ENCODE measurements at places on chromosomes 7 and 10.
A peak's percentile ranks its signal among the peaks of the same experiment; 100 is the strongest.

DNA sequence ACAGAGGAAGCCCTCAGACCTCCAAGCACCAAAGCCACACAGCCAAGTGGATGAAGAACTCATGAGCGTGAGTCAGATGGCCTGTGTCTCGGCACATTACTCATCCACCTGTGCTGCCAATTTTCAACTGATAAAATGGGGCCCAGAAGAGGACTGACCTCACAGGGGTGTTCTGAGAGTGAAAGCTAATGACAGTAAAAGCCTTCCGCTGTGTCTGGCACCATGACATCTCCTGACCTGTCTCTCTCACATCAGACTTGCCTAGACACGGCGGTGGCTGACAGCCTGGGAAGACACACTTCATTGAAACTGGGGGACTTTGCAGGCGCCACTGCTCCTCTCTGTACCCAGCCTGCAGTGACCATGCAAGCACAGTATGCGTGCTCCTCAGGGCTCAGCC, 8.3 kb upstream of the SLC18A3 start:
- DNase-seq: no peak

DNA sequence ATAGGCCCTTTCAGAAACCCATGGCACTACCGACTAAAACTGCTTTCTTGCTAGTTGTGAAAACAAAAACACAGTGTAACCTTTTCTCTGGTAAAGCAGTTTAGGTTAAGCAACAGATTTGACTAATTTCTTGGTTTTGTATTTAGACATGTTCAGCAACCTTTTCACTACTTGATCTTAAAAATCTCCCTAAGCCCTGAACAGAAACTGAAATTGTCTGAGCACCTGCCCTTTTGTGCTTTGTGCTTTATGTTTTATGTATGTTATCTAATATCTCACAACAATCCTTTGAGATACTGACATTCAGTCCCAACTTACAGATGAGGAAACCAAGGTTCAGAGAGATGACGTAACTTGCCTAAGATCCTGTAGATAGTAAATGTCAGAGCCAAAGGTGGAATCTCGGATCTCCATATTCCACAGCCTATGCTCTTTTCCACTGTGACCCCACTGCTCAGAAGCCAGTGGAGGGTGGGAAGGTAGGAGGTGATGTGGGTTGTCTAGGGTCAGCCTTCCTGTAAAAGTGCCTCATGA, 146.6 kb downstream of the LCOR start:
- no peak for DNase-seq

GRCh38 chr10:89651205-89651915, 6.3 kb upstream of the PANK1 start:
- DNase-seq: no peak

GRCh38 chr7:41058986-41059741, 643.7 kb downstream of the INHBA start:
- no peak for DNase-seq

- no peak for DNase-seq
These were observed 119.2 kb downstream of the ADCYAP1R1 start for GRCh38 chr7:31171216-31171785.

GRCh38 chr10:27474741-27475140, 29.4 kb upstream of the RAB18 start:
- DNase-seq: no peak

- DNase-seq: no peak
These were observed 2.3 kb downstream of the PRXL2A start for GRCh38 chr10:80410578-80411145.

DNA sequence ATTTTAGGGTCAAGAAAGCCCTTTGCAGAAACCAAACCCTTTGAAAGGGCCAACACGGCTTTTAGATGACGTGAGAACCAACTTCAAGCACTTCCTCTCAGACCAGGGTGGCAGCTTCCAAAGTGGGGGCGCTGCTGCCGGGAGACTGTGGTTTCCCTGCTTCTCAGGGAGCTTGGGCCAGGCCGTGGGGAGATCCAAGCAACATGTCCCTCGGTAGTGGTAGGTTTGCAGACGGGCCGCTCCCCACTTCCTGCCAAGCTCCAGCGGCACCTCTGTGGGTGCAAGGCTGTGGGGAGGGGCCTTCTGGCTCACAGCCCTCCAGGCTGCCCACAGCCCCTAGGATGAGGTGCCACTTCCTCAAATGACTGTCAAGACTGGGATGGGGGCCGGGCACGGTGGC, 132.4 kb downstream of the FAM53B start:
- DNase-seq: peak; percentile 25

- no peak for DNase-seq
These were observed 903 bp upstream of the KCNMA1 start for GRCh38 chr10:77638321-77639101.

GRCh38 chr10:37728830-37729229, 128.6 kb downstream of the ZNF248 start:
- no peak for DNase-seq

DNA sequence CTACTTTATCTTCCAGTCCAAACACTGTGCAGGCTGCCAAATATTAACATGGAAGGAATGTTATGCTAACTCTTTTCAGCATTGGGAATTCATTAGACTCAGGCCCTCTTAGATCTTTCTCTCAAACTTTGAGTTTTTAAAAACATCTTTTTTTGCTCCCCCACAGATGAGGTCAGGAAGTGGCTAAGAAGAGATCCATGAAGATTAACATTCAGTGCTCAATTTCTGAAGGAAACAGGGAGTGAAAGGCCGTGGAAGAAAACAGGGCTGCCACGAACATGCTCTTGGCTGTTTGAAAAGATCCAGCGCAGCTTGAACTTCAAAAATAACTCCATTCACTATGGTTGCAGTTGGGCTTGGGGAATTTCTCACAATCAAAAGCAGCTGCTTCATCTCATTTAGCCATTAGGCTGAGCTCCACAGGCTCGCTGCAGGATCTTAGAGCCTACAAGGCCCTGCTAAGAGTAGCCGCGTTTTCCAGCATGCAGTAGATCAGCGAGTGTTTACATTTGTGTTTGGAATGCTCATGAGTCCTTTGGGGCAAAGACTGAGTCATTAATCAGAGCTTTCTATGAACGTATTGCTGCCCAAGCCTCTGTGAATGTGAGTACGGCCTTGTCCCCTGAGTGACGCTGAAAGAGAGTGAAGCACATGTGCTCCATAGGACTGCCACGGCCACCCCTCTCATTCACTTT, 41.2 kb upstream of the TNS3 start:
- no peak for DNase-seq

DNA sequence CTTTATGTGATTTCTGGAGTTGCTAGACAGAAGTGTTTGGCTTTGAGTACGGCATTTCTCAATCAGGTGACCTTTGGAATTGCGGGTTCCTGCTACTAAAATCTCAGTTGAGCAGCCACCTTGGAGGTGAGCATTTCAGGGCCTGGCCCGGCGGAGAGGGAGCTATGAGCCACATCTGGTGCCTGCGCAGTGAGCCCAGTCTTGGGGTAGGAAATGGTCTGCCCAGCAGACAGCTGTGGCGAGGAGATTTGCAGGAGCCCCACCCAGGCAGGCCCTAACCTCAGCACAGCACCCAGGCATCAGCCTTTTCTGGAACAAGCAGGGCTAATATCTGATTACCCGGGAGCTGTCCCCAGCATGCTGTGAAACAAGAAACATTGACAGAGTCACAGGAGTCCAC, 547.9 kb upstream of the FOXK1 start:
- no peak for DNase-seq

DNA sequence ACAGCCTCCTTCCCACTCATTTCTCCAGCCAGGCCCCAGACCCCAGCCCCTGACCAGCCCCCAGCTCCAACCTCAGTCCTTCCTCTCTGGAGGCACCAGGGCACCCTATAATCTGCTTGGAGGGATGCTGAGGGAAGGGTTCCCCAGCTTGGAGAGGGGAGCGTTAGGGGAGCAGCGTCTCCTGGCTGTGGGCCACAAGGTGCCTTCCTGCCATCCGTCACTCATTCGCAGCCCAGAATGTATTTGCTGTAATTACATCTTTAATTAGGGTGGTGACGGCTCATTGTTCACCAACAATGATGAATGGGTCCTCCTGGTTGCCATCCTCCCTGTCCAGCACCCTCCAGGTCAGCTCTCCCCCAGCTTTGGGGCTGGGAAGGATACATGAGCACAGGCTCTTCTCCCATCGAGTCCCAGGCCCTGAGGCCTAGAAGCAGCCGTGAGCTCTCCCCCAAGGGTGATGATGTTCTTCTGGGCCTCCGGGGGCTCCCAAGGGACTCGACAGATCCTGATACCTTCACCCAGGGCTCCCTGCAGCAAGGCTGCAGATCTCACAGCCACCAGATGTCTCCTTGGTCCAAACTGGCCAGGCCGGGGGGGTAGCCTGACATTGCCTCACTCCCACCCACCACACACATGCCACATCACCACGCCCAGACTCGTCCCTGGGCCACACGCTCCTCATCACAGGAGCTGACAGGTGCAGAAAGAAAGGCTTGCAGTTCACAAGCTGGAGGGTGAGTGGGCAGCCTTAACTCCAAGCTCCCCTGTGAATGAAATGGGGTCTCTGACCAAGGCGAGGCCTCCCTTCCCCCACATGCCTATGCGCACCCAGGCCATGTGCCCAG, 26.8 kb downstream of the POLL start:
- no peak for DNase-seq

- DNase-seq: no peak
These were observed 84.0 kb upstream of the C1GALT1 start for GRCh38 chr7:7098280-7098818.

- DNase-seq: no peak
These were observed 73.4 kb downstream of the AHR start for GRCh38 chr7:17371671-17372524.

DNA sequence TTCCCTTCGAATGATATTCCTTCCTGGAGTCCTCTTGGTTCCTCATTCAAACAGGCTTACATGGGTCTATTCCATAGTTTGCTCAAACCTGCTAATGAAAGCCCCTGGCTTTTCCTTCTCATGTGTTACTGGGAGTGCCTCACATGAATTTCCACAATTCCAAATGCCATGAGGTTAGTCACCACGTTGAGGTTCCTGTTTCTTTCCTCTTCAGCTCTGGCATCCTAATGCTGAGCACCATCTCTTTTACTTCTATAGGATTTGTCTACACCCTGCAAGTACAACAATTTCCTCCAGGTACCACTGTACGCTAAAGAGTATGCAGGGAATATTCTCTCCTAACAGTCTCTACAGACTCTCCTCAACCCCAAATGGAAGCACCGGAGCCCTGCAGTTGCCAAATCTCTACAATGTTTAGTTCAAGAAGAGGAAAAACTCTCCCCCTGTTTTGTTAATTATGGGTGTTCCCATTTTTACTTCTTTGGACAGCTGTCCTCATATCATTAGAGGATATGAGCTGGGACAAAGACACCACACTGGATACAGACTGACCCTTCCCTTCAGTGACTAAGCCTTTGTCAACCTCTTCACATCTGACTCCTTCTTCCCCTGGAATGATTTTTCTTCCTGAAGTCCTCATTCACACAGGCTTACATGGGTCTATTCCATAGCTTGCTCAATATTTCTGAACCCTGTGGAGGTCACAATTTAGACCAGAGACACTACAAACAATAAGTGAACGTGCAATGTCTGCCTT, 145.8 kb upstream of the BET1 start:
- no peak for DNase-seq

GRCh38 chr7:141348728-141349127, 202.5 kb upstream of the AGK start:
- no peak for DNase-seq

- no peak for DNase-seq
These were observed 117.9 kb downstream of the FANK1 start for GRCh38 chr10:126014309-126014708.

GRCh38 chr7:121244120-121244870, 84.5 kb upstream of the WNT16 start:
- no peak for DNase-seq

GRCh38 chr7:142477079-142477651, 219.3 kb upstream of the PRSS58 start:
- no peak for DNase-seq

DNA sequence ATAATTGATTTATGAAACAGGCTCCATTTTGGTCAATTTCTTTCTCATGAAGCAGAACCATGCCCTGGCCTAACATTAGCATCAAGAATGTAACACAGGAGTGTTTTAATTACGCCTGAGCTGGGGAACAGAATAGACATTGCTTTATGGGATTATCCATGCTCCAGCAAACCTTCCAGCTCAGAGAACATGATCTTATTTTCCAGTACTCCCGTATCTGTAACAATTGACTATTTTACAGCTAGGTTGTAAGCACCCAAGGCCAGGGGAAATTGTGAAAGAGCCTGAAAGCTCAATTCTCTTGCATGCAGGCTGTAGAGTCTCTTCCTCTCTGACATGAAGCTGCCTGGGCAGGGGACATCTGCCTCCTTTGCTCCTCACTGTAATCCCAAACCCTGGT, 30.8 kb upstream of the CRYGN start:
- no peak for DNase-seq

GRCh38 chr10:62056219-62056618, 154.7 kb downstream of the ARID5B start:
- no peak for DNase-seq

- no peak for DNase-seq
These were observed 4.4 kb downstream of the SMIM30 start for GRCh38 chr7:113113912-113114311.

GRCh38 chr7:46649876-46650275, 728.8 kb upstream of the IGFBP3 start:
- DNase-seq: no peak

Data from T-helper 9 cell (primary cell).